PC-9 (cell line): ENCODE measurements at places on chromosomes 1 and 21. TPM values are rescaled to one million over a fixed set of nuclear protein-coding genes. Genes with fewer than 3 reads are reported as not detected.

- no peak for DNase-seq
These were observed 334.4 kb downstream of the DSCAM start for GRCh38 chr21:40512590-40512989.

GRCh38 chr1:165717918-165718515 is 19.7 kb upstream of the ALDH9A1 start:
- DNase-seq: peak; percentile 41

- DNase-seq: no peak
These were observed 568.0 kb downstream of the PTPRU start for GRCh38 chr1:29804181-29804899.

DNA sequence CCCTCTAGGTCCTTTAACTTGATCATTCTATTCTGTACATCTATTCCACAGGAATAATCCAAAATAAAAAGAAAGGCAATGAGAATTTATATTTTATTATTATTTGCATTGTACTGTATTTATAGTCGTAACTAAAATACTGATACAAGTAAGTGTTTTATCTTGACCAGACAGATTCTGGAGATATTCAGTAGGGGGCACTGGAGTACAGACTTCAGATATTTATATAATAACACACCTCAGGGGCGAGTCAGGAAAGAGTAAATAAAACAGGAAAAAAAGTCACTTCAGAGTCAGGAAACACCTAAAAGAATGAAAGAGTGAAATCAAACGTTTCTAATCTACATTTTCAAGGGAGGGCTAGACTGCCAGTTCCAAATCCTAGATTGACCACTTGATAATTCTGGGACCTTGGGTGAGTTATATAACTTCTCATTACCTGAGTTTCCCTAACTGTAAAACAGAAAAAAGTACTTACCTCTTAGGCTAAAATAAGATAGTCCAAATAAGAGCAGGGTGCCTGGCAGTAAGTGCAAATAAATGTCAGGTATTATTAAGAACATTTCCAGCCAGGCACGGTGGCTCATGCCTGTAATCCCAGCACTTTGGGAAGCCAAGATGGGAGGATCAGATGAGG is 31.1 kb upstream of the MTF1 start:
- no peak for DNase-seq

DNA sequence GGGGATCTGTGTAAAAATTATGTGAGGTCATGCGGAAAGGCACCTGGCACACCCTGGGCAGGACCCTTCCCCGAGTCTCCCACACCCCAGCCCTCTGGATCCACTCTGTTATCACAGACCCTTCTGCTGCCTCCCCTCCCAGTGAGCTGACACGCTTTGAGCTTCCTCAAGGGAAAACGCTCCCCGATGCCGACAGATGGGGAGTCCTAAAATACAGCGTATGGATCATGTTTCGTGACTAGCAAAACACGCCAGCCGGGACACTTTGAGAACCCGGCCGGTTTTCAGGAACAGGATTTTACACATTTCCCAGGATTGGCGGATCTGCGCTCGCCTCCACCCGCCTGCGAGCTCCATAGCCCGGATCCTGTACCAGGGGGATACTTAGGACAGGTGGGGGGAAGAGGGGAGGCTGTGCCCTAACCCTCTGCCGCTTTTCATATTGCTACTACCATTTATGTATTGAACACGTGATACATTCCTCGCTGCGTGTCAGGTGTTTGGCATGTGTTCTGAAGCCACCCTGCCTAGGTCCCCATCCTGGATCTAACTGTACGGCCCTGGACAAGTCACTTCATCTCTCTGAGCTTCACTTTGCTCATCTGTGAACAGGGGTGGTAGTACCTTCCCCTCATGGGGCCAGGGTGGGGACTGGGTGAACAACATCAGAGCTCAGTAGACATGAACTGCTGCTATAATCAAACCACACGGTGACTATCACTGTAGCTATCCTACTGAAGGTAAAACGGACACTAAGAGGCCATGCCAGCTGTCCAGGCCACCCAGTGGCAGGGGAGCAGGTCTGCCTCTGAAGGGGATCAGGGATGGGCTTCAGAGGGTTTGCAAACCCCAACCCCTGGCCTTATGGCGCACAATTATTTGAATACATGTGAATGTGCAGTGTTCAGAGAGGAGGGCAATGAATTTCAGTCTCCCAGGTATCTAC is 63.2 kb downstream of the SSBP3 start:
- DNase-seq: no peak

The OLFML3 gene
- total RNA-seq: 0.45 and 0.52 TPM in 2 replicates

The PTPRC gene
- 0.58 and 0.79 TPM in 2 replicates for total RNA-seq

The TTC3 gene
- total RNA-seq: 77.6 and 84.9 TPM in 2 replicates

The ZSCAN20 gene
- 6.0 and 6.4 TPM in 2 replicates for total RNA-seq

The HSPB7 gene
- total RNA-seq: not detected in 2 replicates
